Activated CD4-positive, alpha-beta T cell treated with anti-CD3 and anti-CD28 coated beads, Interleukin-2, amount 10 ng/mL, durations not matched to agents 24 days and 14 days (primary cell): ENCODE measurements at places on chromosomes 4 and X. TPM values are rescaled to one million over a fixed set of nuclear protein-coding genes. Genes with fewer than 3 reads are reported as not detected.

The CENPVL1 gene
- not detected in 2 replicates for total RNA-seq

The CD99L2 gene
- total RNA-seq: 8.1 and 10.9 TPM in 2 replicates

DNA sequence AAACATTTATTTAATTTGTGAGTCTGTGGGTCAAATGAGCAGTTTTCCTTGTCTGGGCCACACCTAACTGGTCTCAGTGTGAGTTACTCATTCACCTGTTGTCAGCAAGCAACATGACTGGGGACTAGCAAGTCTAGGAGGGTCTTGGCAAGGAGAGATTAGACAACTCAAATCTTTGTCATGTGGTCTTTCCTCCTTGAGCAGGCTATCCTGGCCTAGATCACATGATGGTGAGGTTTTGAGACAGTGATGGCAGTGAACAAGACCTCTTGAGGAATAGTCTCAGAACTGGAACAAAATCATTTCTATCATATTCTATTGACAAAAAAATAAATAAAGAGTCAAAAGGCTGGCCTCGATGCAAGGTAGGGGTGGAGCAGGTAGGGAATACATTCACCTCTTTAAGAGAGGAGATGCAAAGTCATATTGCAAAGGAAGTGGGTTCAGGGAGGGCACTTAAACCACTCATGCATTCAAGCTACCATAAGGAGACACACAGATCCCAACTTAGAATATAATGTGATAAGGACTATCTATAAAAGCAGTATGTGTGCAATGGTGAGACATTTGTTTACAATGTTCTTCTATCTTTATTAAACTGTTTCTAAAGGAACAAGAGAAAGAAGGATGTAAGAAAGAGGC is 135.7 kb downstream of the ZNF330 start:
- no peaks in the 10 kb centered on the region for H3K4me1 ChIP-seq
- no peak overlapping the region for H3K4me3 ChIP-seq
- H3K36me3 ChIP-seq: no peaks in the 10 kb centered on the region
- DNase-seq: no peak
- H3K27me3 ChIP-seq: no peaks in the 10 kb centered on the region

- no peak for DNase-seq
- no peak overlapping the region for H3K4me3 ChIP-seq
- no peak overlapping the region for H3K27ac ChIP-seq
Observed at GRCh38 chr4:8383451-8384160, 56.9 kb downstream of the ACOX3 start.

DNA sequence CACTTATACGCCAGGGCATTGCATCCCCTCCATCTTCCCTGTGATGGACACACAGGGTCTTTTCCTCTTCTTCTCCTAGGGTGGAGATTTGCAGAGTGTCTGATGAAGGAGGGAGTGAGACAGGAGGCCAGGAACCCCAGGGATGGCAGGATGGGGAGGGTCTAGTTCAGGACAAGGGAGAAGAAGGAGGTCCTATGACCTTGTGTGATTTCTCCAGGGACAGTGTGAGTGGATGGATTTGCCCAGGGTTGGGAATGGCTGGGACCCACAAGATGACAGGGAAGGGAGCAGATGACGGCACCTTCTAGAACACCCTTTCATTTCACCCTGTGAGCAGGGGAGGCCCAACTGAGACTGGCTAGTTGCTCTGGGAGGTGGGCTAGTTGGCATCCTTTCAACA is 34.2 kb downstream of the CYTL1 start:
- DNase-seq: no peak
- H3K4me3 ChIP-seq: no peak overlapping the region
- H3K36me3 ChIP-seq: no peaks in the 10 kb centered on the region
- H3K4me1 ChIP-seq: no peaks in the 10 kb centered on the region

DNA sequence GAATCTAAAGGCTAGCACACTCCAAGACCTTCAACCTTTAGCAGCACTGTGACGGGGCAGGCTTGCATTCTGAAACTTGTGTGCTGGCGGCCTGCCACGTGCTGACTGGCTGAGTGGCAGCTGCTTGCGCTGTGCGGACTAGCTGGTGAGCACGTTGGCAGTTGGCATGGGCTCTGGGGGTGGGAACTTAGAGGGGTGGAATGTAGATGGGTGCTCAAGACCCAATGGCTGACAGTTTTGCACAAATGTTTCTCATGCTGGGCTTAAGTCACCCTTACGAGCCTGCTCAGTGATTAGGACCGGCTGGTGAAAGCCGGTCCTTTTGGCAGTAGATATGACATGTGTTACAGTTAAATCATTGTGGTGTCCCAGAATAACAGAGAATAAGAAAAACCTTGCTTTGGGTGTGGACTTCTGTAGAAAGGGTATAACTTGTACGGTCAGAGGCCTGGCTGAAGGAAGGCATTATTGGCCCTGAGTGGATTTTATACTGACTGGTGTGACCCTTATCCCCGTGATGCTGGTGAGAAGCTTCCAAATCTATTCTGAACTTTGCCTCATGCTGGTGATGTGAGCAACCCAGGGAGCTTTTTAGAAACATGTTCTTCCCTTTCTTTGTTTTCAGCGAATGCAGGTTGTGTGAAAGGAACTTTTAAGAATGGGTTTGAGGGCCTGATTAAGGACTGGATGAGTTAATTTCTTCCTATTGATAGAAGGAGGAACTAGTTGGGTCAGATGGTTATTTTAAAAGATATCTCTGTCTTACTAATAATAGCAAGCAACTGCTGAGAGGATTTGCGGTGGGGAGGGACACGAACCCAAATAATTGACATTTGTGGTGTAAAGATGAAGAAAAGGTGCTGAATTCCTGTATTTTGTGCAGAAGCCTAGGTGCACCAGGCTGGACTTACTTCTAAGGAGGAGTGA is 107.4 kb upstream of the SLC4A4 start:
- no peaks in the 10 kb centered on the region for H3K4me1 ChIP-seq
- no peak for DNase-seq
- H3K27me3 ChIP-seq: peaks cover 8% of the 10 kb centered on the region
- no peaks in the 10 kb centered on the region for H3K36me3 ChIP-seq
- H3K27ac ChIP-seq: no peak overlapping the region

DNA sequence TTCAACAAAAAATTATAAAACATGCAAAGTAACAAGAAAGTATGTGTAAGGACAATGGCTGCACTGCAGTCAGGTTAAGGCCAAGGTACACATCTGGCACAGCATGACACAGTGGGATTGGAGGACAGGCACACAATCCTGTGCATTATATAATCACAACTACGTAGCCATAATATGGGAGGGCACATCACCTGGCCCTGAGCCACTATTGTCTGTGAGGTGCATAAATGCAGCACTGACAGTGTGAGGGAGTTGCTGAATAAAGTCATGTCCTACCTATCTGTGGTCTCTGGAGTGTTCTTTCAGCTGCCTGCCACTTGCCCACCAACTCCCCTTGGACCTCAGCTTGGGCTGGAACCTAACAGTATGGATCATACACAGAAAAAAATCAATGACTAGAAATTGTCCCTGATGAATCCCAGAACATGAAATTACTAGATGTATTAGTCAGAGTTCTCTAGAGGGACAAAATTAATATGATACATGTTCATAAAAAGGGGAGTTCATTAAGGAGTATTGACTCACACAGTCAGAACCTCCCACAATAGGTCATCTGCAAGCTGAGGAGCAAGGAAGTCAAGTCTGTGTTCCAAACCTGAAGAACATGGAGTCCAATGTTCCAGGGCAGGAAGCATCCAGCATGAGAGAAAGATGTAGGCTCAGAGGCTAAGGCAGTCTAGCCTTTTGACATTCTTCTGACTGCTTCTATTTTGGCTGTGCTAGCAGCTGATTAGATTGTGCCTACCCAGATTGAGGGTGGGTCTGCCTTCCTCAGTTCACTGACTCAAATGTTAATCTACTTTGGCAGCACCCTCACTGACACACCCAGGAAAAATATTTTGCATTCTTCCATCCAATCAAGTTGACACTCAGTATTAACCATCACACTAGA is 46.4 kb upstream of the KCTD8 start:
- no peaks in the 10 kb centered on the region for H3K4me1 ChIP-seq
- no peak overlapping the region for H3K27ac ChIP-seq
- no peak for DNase-seq

GRCh38 chrX:30373951-30374350 is 64.8 kb upstream of the NR0B1 start:
- H3K27me3 ChIP-seq: no peaks in the 10 kb centered on the region
- H3K36me3 ChIP-seq: no peaks in the 10 kb centered on the region
- no peak overlapping the region for H3K27ac ChIP-seq
- H3K4me1 ChIP-seq: no peaks in the 10 kb centered on the region
- DNase-seq: no peak
- H3K4me3 ChIP-seq: no peak overlapping the region

GRCh38 chr4:61522312-61522711 is 322.2 kb downstream of the ADGRL3 start:
- no peaks in the 10 kb centered on the region for H3K27me3 ChIP-seq
- DNase-seq: no peak
- no peaks in the 10 kb centered on the region for H3K36me3 ChIP-seq
